ENCODE measurements at places on chromosomes 3 and 15.

DNA sequence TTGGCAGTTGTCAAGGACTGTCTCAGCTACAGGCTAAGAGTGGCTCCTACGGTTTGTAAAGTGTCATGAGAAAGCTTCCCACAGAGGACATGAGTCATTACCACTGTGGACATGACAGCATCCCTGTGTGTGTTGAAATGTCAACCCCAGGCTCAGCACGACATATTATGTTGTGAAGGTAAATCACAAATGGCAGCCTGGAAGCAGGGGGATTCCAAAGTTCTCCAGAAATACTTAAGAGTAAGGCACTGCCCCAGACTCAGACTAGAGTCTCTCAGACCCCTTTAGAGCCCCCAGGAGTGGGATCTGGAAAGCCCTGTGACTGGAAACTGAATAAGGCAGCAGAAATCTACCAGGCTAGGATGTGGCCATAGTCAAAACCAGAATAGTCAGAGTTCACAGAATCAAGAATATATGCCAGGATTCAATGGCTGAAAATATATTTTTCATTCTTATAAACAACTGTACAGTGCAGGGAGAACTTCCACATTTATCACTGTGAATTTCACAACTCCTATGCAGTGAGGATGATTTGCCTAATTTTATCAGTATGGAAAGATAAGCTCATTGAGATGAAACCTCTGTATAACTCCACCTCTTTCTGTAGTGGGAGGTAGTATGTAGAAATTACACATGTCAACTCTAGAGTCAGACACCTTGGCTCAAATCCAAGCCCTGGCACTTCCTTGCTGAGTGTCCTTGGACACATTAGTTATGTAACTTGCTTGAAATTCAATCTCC is 237.1 kb upstream of the CFAP20DC start:
- DNase-seq, result no peak

DNA sequence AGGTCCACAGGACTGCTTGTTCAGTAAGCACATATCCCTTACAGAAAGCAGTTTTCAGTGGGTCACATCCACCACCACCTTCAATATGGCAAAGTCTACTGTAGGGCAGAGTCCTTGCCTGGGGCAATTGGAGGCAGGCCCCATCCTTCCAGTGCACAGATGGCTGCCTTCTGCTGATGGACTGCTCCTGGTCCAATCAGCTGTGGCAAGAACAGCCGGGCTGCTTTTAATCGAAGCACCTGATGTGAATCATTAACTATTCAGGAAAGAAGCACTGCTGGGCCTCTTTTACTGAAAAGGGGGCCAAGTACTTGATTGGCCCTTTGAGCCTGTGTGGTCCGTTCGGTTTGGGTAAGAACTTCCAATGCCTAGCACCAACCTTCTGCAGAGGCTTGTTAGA is 24.4 kb downstream of the LARS2 start:
- DNase-seq, result no peak

GRCh38 chr15:85555875-85556617 is 175.6 kb downstream of the AKAP13 start:
- DNase-seq, result no peak

DNA sequence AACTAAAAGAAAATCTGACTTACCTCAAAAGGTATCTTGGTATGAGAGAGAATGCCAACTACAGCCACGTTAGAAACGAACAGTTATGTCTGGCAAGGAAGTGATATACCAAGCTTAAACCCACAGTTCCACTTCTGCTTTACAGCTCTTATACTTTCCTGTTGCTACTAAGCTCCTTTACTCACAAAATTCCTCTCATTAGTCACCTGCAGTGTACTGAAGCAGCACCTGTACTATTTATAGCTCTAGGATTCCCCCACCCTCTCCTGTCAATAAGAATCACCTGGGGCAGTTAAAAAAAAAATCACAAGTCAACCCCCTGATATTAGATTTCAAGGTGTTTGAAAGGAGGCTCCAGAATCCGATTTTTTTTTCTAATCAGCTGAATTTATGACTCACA is 2.9 kb upstream of the TMEM266 start:
- no peak for DNase-seq

DNA sequence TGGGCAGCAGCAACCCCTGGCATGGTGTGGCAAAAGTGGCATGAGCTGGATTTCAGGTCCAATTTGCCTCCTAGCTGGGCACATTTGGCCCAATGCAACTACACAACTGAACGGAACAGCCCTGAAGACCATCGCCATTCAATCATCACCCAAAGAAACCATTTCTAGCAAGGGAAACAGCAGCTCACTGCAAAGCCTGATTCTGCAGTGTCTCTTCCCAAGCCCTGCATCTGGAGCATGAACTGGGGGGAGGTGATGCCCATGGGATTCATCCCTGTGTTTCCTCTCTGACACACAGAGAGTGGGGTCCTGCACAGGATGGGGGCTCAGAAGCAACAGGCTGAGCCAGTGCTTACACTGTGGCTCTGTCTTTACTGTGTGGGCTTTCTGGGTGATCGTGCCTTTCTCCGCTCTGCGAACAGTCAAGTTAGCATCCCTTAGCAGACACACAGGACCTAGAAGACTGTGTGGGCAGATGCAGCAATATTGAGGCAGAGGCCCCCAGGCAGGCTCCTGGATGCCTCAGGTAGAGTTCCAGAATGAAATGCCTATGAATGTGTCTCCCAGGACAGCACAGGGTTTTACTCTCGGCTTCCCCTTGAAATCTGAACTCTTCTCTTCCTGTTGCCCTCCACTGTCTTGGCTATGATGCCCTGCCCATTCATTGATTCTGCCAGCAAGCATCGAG is 91.1 kb upstream of the ALDH1A3 start:
- DNase-seq, result no peak

All from activated CD8-positive, alpha-beta memory T cell treated with anti-CD3 and anti-CD28 coated beads, Interleukin-2, amount 50 U/mL, for 4 hours (primary cell).